ENCODE measurements at places on chromosomes 12 and 14.

GRCh38 chr12:2461046-2461445, 333.7 kb upstream of the FKBP4 start:
- DNase-seq: no peak

DNA sequence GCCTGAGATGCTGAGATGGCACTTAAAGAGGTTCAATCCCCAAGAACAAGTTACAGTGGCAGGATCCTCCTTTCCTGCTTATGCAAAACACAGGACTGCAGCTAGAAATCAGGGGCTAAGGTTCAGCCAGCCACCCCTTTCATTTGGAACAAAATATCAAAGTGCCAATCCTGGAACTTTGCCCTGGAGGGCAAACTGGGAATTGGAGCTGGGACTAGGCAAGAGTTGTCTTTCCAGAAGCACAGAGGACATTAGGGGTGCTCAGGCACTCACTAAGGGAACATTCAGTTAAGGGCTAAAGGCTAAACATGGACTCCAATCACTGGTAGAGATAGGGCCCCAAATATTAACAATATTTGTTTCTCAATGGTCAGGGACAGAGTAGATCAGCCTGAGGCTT, 237.2 kb downstream of the EMP1 start:
- DNase-seq: no peak

DNA sequence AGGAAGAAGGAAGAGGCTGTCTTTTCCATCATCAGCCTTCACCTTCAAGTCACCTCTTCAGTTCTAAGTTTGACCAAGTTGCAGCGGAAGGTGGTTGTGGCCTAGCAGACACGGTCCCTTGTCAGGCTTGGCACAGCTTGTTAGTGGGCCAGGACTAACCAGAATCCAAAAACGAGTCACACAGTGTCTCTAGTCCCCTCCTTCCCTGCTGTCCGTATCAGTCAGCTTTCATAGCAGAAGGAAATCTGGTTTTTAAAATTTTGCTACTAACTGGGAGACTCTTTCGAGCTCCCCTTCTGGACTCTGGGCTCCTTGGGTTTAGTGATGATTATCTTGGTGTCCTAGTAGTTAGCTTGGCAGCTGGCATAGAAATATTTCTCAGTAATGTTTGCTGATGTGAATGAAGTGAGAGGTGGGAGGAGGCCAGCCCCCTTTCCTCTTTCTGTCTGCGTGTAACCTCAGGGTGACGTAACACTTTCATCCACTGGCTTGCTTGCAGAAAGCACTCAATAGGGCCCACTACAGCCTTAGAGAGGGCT, 3.8 kb downstream of the ETV6 start:
- no peak for DNase-seq

GRCh38 chr14:92644171-92644969, 104.1 kb downstream of the LGMN start:
- DNase-seq: no peak

DNA sequence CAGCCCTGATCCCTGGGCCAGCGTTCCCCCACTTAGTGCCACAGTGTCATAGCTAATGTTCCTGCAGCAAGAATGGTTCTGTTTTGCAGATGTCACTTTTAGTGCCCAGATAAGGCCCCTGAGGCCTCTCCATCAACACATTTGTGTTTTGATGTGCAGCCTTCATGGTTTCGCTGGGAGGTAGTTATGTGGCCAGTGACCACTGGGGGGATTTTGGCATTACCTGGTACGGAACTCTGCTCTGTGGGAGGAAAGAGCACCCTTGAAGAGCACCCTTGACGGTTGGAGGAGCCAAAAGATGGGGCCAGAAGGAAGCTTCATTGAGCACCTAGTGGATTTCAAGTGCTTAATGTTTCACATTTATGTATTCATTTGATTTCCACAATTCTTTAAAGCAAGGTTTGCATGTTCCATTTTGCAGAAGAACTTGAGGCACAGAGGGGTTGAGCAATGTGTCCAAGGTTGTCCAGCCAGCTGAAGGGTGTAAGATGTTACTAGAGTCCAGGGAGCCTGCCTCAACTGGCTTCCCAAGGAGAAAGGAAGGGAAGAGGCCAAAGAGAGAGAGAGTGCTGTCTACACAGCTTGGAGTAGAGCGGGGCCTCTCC, 13.0 kb downstream of the SERPINA11 start:
- no peak for DNase-seq

DNA sequence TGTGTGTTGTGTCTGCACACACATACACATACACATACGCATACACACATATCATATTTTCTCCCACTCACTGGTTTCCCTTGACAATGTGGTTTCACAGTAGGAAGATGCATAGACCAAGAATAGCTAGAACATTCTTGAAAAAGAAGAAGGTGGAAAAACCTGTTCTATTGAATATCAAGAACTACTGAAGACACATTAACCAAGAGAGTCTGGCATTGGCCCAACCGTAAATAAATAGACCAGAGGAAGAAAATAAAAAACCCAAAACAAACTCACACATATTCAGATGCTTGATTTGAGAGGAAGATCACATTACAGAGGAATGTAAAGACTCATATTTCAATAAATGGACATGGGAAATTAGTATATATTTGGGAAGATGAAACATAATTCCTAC, 311.3 kb downstream of the FOXG1 start:
- DNase-seq: no peak

DNA sequence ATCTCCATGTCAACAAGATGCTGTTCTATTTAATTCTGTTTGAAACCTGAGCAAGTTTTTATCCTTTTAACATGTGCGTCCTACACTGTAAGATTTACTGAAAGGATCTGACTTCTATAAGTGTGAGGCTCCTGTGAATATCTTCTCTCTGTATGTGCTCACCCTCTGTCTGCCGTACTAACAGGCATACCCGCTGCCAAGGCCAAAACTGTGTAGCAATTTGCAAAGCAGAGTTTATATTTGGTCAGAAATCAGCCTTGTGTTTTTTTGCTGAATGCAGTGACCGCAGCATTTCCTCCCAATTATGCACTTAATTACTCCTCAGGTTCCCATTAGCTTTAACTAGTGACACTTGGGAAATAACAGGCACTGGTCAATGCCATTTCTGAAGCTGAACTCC, 12.3 kb downstream of the CHST11 start:
- no peak for DNase-seq

GRCh38 chr12:50246873-50247612, 36.3 kb downstream of the LIMA1 start:
- no peak for DNase-seq

GRCh38 chr12:14964406-14964805, 3.0 kb upstream of the ARHGDIB start:
- no peak for DNase-seq

DNA sequence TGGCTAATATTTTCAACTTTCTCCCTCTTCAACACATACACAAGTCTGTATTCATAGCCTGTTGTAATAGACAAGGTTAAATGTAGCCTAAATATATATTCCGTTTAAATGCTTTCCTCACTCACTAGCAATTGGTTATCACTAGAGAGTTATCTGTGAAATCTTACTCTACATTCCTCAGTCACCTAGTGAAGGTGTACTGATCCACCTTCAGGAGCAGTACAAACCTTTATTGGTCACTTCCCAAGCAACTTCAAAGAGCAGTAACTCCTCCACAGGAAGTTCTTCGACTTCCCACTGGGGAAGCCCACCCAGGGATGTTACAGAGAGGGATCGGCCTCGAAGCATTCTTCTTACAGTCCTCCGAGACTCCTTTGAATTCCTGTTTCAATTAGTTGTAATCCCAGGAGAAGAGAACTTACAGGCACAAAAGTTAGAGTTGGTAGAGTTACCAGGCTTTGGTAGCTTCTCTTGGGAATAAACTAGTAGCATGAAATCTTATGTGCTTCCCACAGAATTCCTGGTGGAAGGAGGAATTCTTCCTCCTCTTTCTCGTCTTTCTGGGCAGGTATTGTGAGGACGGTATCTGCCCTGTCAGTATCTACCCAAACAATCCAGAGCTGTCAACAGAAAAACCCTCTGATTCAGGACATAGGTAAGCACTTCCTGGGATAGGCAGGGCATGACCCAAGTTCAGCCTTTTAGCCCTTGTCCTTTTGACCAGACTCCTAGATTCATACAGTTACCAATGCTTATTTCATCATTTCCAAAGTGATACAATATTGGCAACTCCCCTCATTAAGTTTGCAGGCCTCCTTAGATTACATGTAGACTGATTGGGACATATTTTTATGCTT, at the start of gene GYS2:
Gene GYS2, minus strand, starts transcription at position 603 of the 857 bp plus-strand sequence. Its CDS starts 255 bp downstream, at position 348.
- peak; percentile 62 for DNase-seq

DNA sequence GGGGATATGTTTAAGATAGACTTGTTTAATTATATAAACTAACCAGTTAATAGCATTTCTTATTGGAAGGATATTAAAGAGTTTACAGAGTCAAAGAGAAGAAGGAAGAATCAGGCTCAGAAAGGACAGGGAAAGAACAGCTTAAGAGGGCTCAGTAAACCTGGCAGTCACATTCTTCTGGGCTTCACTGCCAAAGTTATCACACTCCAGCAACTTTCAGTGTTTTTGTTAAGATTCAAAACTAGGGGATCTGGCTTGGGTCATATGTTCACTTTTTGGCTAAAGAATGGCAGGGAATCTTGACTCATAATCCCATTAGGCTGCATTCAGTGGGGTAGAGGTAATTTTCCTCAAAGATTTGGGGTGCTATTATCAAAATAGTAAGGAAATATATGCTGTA, 312.3 kb downstream of the RAD51B start:
- no peak for DNase-seq

GRCh38 chr12:113879658-113880057, 86.5 kb downstream of the RBM19 start:
- no peak for DNase-seq

- peak; percentile 94 for DNase-seq
Observed at GRCh38 chr12:103495469-103496456, at the start of gene C12orf42. Gene C12orf42 (minus strand): TSS chr12:103495968. CDS start chr12:103478426, 17,542 bp downstream.

DNA sequence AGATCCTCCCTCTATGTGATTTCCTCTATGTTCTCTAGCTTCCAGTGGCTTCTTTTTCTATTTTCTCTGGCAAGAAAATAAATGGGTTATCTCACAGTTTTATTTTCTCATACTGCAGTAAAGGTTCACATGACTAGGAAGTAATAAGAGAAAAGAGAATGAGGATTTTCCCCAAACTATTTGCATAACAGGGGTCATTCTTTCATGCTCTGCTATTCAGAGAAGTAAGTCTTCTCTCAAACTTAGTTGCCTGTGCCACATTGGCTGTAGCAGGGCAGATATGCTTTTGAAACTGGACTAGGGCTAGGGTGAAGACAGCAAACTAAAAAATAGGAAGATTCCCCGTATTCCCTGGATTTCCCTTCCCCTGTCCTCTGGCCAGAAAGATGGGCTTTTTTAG, 57.4 kb downstream of the ACSM4 start:
- DNase-seq: no peak

- no peak for DNase-seq
Observed at GRCh38 chr12:94777936-94778335, 127.6 kb upstream of the TMCC3 start.

- peak; percentile 59 for DNase-seq
Observed at GRCh38 chr14:79044894-79045624, 874.9 kb downstream of the NRXN3 start.

GRCh38 chr12:94560431-94561221, 89.7 kb downstream of the TMCC3 start:
- DNase-seq: peak; percentile 93

GRCh38 chr14:45373877-45374276, 120.9 kb upstream of the MIS18BP1 start:
- no peak for DNase-seq

DNA sequence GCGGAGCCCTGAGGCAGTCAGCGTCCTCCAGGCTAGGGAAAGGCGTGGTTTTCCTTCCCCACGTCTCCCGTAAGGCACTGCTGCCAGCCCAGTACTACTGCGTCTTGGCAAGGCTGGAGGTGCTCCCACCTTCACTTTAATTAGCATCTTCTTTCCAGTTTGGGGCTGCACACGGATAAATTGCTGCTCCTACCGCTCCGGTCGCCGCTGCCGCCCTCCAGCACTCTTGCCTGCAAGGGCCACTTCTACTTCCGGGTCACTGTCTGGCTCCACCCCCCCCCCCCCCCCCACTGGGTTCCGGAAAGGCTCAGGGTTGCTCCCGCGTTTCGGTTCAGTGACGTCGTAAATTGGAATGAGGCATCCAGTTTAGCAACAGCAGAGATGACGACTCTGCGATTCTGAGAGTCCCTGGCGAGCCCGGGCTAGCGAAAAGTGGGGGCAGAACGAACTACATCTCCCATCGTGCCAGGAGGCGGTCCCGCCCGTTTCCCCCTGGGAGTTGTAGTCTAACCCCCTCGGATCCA, at the start of gene NEDD8:
Gene NEDD8, minus strand, starts transcription at position 247 of the 524 bp plus-strand sequence. Its CDS starts 100 bp downstream, at position 147.
- DNase-seq: peak; percentile 94

GRCh38 chr12:45708901-45709300, 20.6 kb upstream of the ARID2 start:
- no peak for DNase-seq

GRCh38 chr12:40168001-40168400, 56.8 kb upstream of the LRRK2 start:
- DNase-seq: no peak

GRCh38 chr14:96072746-96073145, 33.6 kb downstream of the C14orf132 start:
- DNase-seq: no peak

- DNase-seq: peak; percentile 86
Observed at GRCh38 chr12:614411-614970, 48.8 kb downstream of the NINJ2 start.

GRCh38 chr12:119145367-119145766, 33.4 kb upstream of the HSPB8 start:
- DNase-seq: peak; percentile 79

DNA sequence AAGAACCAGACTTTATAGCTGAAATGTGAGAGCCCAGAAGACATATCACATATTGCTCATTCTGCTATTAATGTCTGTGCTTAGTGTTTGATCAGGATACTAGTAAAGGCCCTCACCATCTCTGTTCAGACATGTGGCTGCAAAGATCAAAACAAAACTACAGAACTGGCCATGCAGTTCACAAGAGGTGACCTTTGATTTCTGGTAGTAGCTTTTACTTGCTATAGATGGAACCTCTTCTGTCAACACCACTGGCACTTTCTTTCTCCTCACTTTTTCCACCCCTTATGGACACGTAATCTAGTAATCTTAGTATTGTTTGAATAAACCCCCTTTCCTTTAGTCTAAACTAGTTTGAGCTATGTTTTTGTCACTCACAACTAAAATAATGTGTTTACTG, 214.8 kb downstream of the EPS8 start:
- DNase-seq: no peak

DNA sequence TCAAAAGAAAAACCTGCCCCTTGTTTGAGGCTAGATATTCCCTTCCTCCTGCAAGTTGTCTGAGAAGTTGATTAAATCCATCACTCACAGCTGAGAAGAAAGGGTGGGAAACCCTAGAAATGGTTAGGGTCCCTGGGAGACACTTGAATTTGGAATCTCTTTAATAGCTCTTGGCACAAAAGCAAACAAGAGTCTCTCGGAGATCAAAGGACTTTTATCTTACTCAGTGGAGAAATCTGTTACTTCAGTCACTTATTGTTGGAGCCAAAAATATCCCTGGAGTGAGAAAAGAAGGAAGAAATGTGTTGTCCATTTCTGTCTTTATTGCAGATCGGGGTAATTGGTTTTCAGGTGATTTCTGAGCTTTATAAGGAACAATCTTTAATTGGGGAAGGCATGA, 47.0 kb downstream of the TMEM132C start:
- DNase-seq: no peak

GRCh38 chr12:121630791-121631355, 4.5 kb downstream of the ORAI1 start:
- no peak for DNase-seq

- no peak for DNase-seq
Observed at GRCh38 chr12:26595806-26596205, 237.2 kb downstream of the ITPR2 start.

GRCh38 chr12:122981036-122981471, 573 bp downstream of the ARL6IP4 start:
- DNase-seq: peak; percentile 83
